ENCODE measurements at places on chromosomes 16 and 17.

GRCh38 chr17:42354956-42355843, 33.0 kb downstream of the STAT3 start:
- DNase-seq: peak; percentile 47

- DNase-seq: peak; percentile 65
Measured at GRCh38 chr17:80279895-80280294, 19.2 kb downstream of the RNF213 start.

DNA sequence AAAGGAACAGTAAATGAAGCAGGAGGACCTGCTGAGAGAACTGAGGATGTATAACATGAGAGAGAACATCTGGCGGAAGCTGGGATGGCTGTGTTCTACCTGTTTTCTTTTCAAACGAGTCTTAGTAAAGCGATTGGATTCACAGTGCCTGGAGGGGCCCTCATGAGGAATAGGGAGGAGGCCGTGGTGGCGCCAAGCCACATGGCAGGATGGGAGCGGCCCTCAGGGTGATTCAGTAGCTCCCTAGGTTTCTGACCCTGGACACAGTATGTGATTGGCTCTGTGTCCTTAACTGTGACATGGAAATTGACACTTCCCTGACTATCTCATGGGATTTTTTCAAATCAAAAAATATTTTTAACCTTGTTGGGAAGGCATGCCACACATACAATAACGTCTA, 32.1 kb downstream of the USP43 start:
- DNase-seq: peak; percentile 14

DNA sequence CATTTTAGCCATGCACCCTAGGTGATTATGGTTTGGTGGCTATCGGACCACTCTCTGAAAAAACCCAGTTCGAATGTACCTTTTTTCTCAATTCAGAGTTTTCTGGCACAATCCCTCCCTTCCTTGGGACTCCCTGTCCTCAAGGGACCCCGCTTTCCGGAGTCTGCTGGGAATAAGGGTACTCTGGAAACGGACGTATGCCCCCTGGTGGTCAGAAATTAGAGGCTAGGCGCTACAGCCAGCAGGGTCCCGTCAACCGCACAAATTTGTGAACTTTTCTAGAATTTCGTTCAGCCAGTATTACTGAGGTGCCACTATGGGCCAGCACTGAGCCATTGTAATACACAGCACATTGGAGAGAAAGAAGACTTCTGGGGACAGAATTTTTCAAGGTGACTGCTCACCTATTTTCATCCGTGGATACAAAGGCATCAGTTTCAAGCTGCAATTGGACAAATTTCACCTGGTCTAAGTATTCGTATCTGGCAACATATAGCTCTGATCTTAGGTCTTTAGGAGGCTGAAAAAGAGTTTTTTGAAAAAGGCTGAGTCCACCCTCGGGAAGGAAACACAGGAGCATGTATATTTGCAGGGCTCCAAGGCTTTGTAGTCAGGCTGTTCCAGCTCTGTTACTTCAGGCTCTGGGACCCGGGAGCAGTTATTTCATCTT, 27.1 kb upstream of the CRYBA1 start:
- peak; percentile 89 for DNase-seq

DNA sequence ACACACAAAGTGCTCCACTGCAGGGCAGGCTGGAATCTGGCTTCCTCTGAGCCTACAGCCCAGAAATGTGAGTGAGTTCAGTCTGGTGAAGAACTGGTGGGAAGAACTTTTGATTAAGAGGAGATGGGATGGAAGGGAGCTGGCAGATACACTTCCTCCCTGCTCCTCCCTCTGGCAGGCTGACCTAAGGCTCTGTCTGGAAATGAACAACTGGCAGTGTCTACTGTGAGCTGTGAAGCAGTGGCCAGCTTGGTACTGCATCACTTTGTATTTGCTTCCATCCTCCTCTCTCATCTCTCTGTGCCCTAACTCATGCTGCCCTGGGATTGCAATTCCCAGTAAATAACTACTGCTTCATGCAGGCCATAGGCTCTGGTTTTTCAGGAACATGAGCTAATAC, 45.6 kb downstream of the MAF start:
- no peak for DNase-seq

DNA sequence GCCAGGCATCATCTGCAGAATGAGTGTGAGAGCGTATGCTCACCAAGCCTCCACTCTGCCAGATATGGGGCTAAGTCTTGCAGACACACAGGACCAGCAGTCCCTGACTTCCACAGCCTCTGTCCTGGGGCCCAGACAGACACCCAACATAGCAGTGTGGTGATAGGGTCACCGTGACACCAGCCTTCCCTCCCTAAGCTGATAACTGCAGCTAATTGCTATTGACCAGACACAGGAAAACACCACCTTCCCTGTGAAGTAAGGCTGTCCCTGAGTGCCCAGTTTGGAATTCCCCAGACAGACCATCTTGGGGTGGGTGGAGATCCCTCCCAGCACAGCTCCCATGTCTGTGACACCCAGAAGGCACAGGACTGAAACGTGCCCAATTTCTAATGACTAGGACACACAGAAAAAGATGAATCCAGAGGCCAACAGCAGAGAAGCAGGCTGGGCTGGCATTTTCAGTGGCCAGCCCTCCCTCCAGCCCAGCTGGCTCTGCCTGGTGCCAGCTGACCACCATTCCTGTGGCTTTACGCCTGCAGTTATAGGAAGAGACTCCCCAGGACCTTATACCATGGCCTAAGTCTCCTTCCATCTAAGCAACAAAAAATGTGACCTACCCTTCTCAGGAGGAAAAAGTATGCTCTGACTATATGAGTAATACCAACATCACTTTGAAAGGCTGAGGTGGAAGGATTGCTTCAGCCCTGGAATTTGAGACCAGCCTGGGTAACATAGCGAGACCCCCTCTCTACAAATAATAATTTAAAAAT, 30.3 kb downstream of the ATPAF2 start:
- no peak for DNase-seq

DNA sequence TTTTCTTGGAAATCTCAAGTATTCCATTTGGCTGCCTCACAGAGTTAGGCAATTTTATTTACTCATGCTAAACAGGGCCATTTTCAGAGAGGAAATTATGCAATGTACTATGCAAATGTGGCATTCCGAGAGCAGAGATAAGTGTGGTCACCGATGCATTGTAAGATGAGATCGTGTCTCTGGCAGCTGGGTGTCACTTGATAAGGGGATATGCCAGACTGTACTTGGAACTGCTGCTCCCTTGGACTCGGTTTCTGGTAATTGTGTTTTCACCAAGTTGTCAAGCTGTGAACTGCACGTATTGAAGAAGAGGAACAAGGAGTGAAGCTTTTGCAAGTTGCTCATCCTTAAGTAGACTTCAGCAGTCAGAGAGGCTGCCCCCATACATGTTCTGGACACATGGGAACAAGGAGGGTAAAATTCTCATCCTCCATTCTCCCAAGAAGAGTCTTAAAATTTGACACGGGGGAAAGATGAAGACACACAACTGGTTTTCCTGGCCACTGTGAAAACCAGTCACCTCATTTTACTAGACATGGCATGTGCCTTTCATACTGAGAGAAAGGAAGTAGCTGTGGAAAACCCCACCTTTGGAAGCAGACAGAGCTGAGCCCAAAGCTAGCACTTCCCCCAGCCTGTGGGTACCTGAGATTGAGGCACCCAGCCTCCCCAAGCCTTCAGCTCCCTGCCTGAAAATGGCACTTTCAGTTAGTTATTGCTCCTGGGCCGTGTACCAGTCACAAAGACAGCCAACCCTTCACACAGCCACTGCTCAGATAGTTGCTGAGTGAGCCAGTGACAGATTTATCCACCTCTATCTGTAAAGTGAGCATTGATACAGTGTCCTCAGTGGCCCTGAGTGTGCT, 150.7 kb downstream of the SOCS1 start:
- DNase-seq: peak; percentile 97

- DNase-seq: no peak
Measured at GRCh38 chr16:10618710-10619209, 38.4 kb upstream of the EMP2 start.

DNA sequence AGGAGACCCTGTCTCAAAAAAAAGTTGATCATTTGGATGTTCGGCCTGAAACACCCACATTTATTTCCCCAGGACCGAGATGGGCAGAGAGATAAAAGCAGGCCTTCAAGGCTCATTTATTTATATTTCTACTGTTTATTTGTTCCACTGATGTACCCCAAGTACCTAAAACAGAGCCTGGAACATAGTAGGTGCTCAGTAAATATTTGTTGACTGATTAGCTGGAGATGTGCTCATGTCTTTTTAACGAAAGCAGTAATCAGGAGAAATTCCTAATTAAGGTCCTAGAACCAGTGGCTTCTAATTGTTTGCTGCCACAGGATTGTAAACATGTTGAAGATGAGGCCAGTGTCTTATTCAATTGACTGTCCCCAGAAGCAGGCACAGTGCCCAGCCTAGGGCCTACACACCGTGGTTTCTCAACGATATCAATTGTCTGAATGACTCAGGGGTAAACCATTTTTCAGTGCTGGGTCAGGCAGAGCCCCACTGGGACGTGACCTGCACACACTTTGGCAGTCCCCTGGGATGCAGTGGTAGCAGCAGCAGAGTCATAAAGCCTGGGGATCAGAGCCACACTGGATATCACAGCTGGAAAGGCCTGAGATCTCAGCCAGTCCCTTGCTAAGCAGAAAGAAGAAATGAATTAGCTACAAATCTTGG, 34.8 kb downstream of the SOST start:
- peak; percentile 31 for DNase-seq

DNA sequence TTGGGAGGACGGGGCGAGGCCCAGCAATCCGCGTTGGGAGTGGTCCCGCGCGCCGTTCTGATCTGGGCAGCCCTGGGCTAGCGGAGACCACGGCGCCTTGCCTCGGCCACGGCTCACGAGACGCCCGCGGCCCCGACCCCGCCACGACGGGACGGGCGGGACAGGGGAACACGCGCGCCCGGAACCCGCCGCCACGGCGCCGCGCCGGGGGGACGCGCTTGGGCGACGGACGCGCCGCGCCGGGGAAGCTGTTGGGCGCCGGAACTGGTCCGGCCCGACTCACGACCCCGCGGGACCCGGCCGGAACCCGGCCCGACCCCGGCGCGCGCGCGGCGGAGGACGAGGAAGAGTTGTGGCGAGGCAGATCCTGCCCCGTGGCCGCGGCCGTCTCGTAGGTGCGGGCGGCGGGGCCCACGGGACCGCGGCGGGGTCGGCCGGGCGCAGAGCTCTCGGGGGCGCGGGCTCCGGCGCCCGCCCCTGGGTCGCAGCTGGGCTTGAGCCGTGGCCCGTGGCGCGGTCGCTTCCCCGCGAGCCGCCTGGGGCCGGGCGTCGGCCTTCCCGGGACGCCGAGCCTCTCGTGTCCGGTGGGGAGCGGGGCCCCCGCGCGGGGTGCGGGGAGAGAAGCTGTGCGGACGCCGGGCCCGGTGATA, at the start of gene ACSF3:
Gene ACSF3 (plus strand): TSS at position 251 of the 650 bp plus-strand sequence. CDS start 6,830 bp downstream, outside the sequence.
- DNase-seq: peak; percentile 50

- DNase-seq: no peak
Measured at GRCh38 chr16:87375426-87376135, 8.0 kb downstream of the FBXO31 start.

- peak; percentile 98 for DNase-seq
Measured at GRCh38 chr17:71188811-71189492, 931.9 kb upstream of the SOX9 start.

GRCh38 chr16:14186007-14186794, 115.1 kb downstream of the MRTFB start:
- peak; percentile 92 for DNase-seq

GRCh38 chr17:60496041-60496440, 30.0 kb downstream of the APPBP2 start:
- DNase-seq: no peak

DNA sequence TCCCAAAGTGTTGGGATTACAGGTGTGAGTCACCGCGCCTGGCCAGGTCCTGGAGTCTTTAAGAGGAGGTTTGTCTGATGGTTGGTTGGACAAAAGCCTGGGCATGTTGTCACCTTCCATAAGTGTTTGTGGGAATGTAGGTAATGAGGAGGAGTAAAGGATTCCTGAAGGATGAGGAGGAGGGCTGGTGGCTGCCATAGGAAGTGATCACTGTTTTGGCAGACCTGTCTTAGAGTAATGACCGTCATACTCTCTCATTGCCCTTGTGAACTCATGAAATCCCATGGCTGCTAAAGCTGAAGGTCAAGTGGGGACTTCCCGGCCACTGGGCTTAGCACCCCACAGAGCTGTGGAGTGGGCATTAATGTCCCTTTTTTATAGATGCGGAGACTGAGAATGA, 40.5 kb downstream of the TENT4B start:
- DNase-seq: peak; percentile 77

DNA sequence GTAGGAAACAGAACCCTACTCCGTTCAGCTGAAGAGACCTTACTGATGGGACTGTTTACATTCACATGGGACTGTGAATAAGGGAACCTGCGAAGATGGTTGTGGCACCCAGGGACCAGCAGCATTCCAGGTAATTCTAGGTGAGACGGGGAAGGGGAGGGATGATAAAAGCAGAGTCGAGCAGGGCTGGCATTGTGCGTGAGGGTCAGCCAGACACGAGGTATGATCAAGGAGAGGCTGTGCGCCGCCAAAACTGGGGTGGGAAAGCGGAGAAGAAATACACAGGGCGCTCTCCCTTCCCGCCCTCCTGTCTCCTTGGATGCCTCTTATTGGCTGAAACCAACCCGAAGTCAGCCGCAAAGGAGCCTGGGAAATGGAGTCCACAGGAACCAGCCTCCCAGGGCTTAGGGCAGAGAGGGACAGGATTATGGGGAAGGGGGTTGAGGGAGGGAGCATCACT, 38.4 kb upstream of the CSNK2A2 start:
- DNase-seq: peak; percentile 44

- DNase-seq: no peak
Measured at GRCh38 chr17:74133740-74134139, 69.7 kb upstream of the RPL38 start.

DNA sequence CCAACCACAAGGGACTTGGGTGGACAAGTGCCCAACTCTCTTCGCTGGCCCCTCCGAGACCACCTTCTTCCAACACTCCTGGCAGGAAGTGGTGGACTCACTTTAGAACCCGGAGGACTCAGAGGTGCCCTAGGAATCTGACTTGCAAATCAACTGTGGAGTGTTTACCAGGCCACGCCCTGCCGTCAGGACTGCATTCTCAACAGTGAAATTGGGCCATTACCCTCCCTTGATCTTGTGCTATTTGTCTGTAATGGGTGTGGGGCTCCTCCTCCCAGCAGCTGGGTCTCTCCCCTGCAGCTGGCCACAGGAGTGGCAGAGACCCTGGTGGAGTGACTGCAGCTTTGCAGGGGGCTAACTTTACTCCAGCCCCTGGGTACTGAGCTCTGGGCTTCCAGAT, 212.2 kb upstream of the RPL38 start:
- DNase-seq: no peak

DNA sequence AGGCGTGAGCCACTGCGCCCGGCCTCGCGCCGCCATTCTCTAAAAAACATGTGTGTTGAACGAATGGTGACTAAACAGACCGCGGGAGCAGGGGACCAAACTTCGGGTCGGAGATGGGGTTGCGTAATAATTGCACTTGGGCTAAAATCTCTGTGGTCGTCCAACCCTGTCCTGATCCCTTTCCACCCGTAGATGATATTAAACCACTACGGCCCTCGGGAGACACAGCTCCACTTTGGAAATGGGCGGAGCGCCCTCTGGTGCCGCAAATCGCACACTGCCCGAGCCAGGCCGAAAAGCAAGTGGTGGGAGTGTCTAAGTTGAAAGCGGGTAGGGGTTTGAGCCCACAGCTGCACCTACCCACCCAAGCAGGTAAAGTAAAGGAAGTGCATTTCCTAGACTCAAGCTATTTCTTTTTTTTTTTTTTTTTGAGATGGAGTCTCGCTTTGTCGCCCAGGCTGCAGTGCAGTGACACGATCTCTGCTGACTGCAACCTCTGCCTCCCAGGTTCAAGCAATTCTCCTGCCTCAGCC, 17.0 kb downstream of the CAVIN1 start:
- peak; percentile 83 for DNase-seq
